GM12878 (cell line): ENCODE measurements at places on chromosomes 1 and 21. TPM values are rescaled to one million over a fixed set of nuclear protein-coding genes. Genes with fewer than 3 reads are reported as not detected.

WNT4 gene
- not detected in 2 replicates for total RNA-seq

GRCh38 chr1:92929461-92929860, 31.8 kb downstream of the DIPK1A start:
- DNase-seq = no peak

DNA sequence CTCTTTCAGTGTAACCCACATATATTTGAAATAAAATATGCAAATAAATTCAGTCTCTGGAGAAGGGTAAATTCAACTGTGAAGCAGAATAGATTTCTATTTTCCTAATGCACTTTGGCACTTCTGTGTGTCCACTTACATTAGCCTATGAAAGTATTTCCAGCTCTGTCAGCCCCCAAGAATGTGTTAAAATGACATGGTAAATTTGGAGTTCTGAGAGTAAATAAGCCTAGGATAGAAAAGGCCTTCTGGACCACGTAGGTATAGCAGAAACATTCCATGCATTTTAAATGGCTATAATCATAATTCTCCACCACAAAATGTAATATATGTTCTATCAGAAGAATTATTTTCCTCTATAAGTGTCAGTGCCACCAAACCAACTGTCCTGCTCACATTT, 276.2 kb downstream of the NEGR1 start:
- DNase-seq = no peak

DNA sequence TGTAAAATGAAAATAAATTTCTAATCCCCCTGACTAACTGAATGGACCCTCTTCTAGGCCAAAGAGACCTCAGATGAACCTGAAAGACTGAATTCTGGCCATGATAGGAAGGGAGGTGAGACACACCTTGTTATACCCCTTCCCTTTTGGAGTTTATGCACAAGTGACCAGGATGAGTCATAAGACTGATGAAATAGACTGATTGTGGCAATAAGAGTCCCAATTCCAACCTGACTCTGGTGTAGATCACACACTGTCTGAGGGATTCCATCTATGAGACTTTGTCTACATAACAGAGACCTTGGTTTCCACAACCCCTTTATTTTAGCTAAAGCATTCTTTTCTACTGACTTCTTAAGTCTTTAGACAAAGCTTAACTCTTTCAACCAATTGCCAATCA, 13.5 kb upstream of the OR2G2 start:
- DNase-seq = no peak

TMOD4 gene
- total RNA-seq = 1.2 TPM in 1 of 2 replicates, not detected in the other

CDA gene
- 0.21 TPM in 1 of 2 replicates, not detected in the other for total RNA-seq

ZNF695 gene
- total RNA-seq = 0.93 and 1.7 TPM in 2 replicates

DNA sequence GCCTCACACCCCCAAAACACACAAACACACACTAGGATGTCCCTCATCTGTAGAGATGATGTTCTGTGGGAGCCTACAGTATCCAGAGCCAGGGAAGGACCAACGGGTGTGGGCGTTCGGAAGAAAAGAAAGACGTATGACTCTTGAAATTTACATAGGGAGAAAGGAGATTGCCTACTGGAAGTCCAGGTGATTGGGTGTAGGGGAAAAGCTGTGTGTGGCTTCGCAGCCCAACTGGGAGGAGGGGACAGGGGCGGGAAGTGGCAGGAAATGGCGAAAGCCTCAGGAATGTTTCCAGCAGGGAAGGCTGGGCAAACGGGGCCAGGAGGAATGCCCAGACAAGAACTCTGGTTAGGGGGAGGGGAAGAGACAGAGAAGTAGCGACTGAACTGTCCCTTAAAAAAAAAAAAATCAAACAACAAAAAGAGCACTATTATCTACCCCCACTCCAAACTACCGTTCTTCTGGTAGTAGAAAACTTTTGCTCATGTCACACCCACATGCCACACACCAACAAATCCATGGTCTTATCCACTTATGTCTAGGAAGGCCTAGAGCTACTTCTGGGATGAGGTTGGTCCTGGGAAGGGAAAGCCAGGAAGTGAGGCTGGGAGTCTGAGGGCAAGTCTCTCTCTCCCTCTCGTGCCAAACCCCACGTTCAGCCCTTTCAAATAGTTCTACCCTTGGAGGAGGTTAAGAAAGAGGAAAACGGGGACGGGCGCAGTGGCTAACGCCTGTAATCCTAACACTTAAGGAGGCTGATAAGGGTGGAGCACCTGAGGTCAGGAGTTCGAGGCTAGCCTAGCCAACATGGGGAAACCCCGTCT, 1.8 kb upstream of the CKS1B start:
- no peak for DNase-seq

GRCh38 chr1:60956520-60956919, 125.8 kb upstream of the NFIA start:
- no peak for DNase-seq

OR2W3 gene
- total RNA-seq = not detected in 2 replicates

DNA sequence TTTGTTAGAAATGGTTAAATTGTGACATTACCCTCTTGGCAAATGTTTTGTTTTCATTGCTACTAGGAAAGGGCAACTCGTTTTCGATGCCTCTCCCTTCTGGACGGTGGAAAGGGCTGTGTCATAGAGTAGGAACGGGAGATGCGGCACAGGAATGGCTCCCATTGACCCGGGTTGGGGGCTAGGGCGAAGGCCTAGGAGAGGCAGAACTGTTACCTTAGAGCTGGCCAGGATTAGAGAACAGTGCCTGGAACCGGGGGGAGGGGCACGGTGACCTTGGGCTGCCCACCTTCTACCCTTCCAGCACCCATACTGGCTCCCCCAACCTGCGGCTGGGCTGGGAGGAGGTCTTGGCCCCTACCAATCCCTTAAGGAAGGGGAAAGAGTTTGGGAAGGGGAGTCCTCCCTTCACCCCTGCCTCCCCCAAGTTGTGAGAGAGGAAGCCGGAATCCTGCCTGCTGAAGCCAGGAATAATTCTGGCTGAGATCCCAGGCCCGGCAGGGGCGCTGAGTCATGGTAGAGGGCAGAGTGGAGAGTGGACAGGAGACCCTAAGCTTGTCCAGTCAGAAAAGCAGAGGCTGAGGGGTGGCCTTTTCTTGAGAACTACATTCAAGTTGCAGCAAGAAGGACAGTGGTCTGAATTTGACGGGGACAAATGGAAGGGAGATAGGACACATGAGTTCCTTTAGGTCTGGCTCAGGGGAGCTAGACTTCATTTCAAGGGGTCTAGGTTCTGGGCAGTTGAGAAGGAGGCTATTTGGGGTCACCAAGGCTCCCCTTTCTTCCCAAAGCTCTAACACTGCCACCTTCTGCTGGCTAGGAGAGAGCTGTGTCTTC, 8.2 kb downstream of the LMNA start:
- DNase-seq = no peak

DNA sequence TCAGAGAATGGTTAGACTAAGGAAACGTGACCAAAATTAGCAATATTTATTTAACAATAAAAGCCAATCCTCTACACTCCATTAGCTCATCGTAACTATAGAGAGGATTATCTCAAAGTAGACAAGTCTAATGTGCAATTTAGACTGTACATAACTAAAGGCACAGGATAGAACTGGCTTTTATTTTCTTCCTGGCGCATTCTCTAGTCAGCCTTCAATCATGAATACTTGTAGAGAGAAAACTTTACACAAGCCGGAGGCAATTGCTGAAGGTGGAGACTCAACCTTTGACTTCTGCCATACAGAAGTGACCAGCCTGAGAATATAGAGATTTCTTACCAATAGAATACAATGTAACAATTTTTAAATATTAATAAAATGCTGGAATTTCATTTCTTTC, 777.9 kb downstream of the LTN1 start:
- no peak for DNase-seq

DNA sequence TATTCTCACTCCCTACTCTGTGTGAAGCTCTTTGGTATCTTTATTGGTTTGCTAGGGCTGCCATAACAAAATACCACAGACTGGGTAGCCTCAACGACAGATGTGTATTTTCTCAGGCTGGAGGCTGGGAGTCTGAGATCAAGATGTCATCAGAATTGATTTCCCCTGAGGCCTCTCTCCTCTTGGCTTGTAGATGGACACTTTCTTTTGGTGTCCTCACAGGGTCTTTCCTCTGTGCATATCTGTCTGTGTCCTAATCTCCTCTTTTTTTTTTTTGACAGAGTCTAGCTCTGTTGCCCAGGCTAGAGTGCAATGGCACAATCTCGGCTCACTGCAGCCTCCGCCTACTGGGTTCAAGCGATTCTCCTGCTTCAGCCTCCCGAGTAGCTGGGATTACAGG, 71.4 kb upstream of the KCNJ6 start:
- no peak for DNase-seq

DNA sequence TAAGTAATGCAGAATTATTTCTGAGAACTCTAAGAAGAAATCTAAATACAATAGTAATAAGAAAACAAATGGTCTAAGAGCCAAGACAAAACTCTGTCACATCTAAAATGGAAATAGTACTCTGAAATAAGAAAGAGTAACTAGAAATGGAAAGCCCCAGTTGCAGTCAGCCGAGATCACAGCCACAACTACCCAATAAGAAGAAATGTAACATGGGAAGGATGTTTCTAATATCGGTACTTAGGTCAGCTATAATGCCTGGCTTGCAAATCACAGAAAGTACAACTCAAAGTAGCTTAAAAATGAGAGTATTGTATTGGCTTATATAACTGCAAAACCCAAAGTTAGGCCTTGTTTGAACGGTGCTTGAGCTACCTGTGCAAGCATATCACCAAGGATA, 58.6 kb upstream of the USP25 start:
- DNase-seq = peak; percentile 4

LMX1A gene
- total RNA-seq = not detected in 2 replicates

DNA sequence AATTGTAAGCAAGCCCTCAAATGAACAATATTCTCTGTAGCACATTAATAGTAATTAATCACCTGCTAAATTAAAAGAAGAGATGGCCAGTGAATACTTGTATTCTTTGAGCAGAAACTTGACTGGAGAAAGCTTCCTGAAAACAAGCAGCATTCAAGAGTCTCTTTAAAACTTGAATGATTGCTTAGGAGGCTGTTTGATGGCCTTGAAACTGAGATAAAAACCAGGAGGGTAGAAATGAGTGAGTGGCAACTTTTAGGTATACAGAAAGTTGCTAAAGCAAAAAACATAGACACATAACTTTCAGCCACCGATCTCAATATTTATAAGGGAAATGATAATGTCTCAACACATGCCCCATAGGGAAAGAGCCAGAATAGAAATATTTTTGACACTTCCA, 234.8 kb upstream of the FMN2 start:
- DNase-seq = no peak

AQP10 gene
- not detected in 2 replicates for total RNA-seq

DNA sequence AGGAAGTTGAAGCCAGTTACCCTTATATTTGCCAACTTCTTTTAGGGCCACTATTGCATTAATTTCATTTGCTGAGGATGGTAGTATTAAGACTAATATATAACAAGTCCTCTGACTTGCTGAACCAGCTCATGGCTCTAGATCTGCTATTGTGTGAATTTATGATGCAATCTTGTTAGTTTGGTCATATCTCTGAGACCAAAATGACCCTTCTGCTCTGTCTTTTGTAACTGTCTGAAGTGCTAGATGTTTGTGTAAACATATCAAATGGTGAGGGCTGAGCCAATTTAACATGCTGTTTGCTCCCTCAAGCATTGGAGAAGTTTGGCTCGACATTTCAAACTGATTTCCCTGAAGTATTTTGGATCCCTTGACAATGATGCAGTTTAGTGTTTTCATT, 106.9 kb upstream of the PTGFR start:
- no peak for DNase-seq

GRCh38 chr1:6898974-6899539, 113.8 kb downstream of the CAMTA1 start:
- no peak for DNase-seq

BTG2 gene
- total RNA-seq = 109 TPM in 2 replicates

- DNase-seq = no peak
Measured at GRCh38 chr21:34887725-34888568, 161.2 kb downstream of the RUNX1 start.

INTS11 gene
- total RNA-seq = 87.3 and 104 TPM in 2 replicates

DNA sequence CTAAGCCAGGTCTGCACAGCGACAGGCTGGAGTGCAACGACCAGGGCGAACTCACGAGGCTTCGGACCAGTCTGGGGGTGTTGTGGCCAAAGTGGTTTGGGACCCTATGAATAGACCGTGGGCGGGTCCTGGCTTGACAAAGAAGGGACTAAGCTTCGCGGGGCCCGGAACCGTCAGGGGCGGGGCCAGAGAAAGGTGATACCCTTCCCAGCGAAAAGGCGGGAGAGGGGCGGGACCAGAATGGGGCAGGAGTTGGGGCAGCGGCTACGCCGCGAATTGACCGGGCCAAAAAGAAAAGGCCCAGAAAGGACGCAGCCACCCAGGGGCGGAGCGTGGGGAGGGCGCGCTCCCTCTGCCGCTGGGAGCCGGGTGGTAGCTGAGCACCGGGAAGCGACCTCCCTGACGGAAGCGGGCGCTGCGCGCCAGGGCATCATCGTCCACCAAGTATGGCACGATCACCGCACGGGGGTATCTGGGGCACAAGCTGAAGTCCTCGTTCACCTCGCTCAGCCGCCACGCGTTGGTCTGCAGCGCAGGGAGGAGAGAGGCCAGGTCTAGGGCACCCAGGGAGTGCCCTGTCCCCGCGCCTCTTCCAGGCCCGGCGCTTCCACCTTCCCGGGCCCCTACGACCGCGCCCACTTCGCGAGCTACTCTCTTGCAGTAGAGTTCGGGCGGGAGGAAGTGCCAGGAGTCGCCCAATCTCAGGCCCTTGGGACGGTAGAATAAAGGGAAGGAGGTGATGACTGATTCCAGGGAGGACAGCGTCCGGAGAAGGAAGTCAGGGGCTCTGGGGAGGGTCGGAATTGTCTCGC, 6.7 kb upstream of the FAM167B start:
- DNase-seq = no peak

CBR3 gene
- total RNA-seq = 14.1 and 15.2 TPM in 2 replicates

LENEP gene
- total RNA-seq = 0.40 and 0.64 TPM in 2 replicates

KRTAP26-1 gene
- not detected in 2 replicates for total RNA-seq

GRCh38 chr1:220767312-220768125, 19.2 kb upstream of the MTARC1 start:
- no peak for DNase-seq

FCRL6 gene
- 0.11 TPM in 1 of 2 replicates, not detected in the other for total RNA-seq

CHIA gene
- not detected in 2 replicates for total RNA-seq
